Stimulated activated naive CD4-positive, alpha-beta T cell treated with Interleukin-2 at 50 U/mL for 16 hours (primary cell): ENCODE measurements at places on chromosomes 1 and 21.
A peak's percentile ranks its signal among the peaks of the same experiment; 100 is the strongest.

GRCh38 chr1:55279627-55280026 lies 64.5 kb upstream of the USP24 start:
- no peak for DNase-seq

- no peak for DNase-seq
Observed at GRCh38 chr1:15141935-15142539, 11.5 kb upstream of the TMEM51 start.

GRCh38 chr1:175072099-175072951 lies 4.7 kb downstream of the TNN start:
- DNase-seq: no peak

- no peak for DNase-seq
Observed at GRCh38 chr1:70438529-70438928, 27.5 kb downstream of the CTH start.

- no peak for DNase-seq
Observed at GRCh38 chr1:14304381-14304865, 294.1 kb upstream of the KAZN start.

DNA sequence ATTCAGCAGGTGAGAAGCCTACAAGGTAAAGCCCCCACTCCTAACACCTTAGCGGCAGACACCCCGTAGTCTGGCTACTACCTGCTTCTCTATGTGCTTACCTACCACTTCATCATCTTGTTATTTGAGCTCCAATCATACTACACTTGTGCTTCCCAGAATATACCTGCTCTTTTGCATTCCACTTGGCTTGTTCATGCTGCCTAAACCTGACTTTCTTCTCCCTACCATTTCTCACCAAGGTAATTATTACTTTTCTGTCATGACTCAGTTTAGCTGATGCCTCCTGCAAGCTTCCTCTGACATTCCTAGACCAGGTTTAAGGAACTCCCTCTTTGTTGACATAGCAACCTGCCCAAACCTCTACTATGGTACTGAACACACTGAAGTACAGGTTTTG lies 495.6 kb upstream of the C1orf87 start:
- no peak for DNase-seq

DNA sequence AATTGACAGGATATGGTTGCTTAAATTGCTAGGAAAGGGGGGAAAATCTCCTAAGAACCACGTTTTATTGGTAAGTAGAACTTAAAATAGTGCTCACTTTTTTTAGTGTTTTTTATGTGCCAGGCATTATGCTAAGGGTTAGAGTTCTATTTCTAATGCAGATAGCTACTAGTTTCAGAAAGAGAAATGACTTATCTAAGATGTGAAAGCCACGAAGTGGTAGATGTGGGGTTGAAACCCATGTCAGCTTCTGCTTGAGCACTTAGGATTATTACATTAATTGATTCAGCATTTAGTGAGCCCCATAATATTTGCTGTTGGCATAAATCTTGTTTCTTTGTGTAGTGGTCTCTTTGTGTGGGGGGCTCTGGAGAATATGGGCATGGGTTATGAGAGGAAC lies 24.7 kb downstream of the CACHD1 start:
- DNase-seq: no peak

DNA sequence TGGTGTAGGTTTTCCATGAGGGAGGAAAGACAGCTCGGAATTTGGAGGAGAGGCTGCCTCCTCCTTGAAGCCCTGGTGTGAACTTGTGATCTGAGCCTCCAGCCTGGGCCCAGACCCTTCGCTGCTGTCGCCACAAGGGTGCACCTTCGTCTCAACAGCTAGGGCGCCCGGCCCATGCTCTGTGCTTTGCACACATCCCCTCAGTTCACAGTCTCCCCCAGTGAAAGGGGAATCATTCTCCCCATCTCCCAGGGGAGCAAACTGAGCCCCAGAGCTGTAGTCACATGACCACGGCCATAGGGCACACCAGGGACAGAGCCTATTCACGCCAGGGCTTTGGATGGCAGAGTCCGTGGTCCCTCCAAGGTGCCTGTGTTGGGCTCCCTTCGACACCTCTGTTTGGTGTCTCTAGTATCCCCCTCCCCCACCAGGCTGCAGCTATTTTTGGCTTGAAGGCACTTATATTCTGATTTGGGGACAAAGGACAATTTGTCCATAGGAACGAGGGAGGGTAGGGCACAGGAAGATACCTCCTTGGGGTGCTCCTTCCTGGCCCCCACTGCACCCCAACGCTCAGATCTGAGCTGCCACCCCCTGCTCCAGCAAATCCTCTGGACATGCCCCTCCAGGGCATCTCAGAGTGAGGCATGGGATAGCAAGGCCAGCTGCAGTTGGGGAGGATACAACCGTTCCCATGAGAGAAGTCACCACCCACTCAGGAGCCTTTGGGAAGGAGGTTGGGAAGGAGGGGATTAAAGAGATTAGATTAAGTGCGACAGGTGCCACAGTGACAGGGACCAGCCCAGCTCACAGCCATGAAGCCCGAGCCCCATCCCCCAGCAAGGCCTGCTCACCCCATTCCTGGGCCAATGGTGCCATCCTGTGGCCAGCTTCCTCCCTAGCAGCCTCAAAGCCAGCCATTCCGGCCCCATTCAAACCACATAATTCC lies 15.7 kb downstream of the MATN1 start:
- peak; percentile 41 for DNase-seq

DNA sequence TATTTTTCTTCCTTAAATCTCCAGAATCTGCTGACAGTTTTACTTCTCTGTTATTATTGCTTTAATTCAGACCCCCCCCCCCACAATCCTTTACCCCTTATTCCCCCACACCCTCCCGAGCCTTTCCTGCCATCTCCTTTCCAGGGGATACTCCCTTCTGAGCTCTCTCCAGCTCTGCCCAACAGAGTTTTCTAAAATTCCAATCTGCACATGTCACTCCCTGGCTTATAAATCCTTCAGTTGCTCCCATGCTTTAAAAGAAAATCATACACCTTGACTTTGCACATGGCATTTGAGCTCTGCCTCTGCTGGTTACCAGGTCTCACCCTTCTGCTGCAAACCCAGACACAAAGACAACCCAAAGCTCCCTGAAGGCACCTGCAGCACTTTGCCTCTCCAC lies 11.7 kb upstream of the EPS8L3 start:
- no peak for DNase-seq

DNA sequence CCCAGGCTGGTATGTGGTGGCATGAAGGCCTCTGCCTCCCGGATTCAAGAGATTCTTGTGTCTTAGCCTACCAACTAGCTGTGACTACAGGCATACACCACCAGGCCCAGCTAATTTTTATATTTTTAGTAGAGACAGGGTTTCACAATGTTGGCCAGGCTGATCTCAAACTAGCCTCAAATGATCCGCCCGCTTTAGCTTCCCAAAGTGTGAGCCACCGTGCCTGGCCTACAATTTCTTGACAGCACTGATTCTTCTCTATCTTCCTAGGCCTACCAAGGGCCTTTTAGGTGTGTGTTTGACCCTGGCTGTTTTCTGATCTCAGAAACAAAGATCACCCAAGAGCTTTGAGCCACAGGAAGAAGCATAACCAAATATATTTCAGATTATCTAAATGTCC lies 540.8 kb upstream of the ADAMTS5 start:
- no peak for DNase-seq

GRCh38 chr1:56331892-56332567 lies 247.3 kb downstream of the PLPP3 start:
- DNase-seq: no peak

- DNase-seq: no peak
Observed at GRCh38 chr1:54949053-54949452, 31.4 kb upstream of the TMEM61 start.

DNA sequence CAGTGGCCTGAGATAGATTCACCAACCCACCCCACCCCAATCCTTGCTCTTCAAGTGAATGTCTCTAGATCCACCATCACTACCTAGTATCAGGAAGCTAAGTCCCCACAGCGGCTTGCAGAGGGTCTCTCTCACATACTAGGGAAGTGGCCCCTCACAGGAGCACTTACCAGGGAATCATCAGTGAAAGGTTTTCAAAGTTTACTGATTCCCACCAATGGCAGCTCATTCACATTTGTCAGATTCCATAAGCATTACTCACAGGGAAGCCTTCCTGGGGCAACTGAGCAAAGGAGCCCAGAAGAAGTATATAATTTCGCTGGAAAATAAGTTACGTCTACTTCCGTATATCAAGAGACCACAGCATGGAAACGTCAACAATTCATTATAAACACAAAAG lies 120.8 kb downstream of the GREM2 start:
- DNase-seq: no peak

DNA sequence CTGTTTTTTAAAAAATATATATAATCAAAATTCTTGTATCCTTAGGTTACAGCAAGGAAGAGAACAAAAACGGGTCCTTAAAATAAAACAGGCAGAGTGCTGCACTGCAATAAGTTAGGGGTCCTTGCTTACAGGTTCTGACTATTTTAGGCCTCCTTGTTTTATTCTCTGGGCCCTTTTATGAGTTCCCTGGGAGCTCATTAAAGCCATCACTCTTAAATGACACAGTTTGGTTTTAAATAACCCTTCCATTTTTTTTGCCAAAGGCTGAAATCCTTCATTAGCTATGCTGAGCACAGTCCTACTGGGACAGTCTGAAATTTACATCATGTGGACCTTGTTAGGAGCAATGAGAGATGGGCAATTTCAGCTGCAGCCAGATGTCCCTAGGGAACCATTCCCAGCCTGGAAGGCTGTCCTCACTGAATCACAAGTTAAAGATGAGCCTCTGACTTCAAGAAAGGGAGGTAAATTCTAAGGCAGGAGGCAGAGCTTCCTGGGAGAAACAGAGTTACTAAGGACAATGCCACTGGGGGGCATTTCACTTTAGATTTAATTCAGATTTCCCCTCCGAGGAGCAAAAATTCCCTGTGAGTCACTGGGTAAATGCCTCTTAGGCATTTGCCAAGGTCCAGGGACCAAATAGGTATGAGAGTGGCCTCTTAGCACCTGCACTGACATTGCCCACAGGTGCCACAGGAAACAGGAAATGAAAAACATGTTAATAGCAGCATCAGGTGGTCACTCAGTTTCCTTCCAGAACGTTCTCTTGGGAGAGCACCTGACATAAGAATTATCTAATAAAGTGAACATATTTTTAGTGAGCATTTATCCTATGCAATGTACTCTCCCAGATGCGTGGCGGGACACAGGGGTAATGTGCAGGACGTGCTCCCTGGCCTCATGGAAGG lies 3.8 kb upstream of the MUL1 start:
- DNase-seq: no peak

DNA sequence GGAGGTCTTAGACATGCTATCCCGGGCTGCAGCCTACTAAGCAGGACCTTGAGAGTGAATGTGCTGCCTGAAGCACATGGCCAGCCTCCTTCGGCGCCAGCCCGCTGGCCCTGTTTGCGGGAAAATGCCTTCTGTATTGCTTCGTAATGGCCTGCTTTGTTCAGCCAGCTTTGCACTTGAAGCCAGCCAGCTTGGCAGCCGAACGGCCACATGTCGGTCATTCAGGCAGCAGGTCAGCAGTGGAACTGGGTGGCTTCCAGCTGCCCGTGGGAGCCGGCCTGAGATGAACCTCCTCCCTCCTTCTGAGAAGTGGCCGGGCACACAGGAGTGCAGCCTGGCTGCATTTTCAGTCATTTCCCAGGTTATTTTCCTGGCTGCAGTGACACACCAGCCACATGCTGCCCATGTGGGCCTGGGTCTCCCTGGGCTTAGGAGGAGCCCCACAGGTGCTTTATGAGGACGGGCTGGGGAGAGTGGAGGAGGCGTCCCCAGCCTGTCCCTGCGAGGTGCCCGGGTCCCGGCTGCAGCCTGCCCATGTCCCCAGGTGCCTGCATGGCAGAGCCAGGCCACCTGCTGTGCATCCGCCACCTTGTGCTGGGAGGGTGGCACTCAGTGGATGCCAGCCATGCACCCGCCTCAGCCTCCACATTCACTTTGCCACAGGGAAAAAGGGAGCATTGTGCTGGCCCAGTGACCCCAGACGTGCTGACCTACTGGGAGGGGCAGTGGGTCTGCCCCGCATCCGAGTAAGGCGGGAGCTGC lies 103.5 kb downstream of the SIK1 start:
- DNase-seq: no peak
